CD4-positive, alpha-beta T cell treated with Interleukin-21 for 1 hour (primary cell): ENCODE measurements at places on chromosomes 3 and 15.

GRCh38 chr3:50372349-50372748, 13.0 kb upstream of the TMEM115 start:
- DNase-seq = no peak

GRCh38 chr3:150538324-150539208, 7.7 kb downstream of the SERP1 start:
- DNase-seq = no peak

DNA sequence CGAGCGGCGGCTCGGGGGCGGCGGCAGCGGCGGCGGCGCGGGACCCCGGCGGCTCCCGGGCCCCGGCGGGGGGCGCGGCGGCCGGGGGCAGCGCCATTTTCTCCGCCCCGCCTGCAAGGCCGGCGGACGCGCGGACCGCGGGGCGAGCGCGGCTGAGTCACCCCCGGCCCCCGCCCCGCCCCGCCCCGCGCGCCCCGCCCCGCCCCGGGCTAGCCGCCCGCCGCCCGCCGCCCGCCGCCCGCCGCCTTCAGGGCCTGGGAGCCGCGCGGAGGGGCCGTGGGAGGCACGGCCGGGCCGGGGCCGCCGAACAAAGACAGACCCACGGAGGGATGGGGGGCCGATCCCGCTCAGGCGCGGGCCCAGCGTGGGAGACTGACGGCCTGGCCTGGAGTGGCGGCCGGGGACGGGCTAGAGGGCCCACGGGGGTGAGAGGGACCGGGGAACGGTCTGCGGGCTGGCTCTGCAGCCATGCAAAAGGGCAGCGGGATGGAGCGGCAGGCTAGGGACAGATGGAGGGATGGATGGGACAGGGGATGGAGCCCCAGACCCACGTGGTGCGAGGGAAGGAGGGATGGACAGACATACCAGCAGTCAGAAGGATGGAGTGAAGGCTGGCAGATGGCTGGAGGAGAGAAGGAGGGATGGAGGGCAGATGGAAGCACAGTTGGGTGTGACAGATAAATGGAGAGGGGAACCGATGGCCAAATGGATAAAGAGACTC, at the start of gene EIF4E3:
EIF4E3 (minus strand) TSS at position 132 of the 721 bp plus-strand sequence; CDS start at position 97, 35 bp downstream.
- peak; percentile 37 for DNase-seq

- no peak for DNase-seq
These were observed 256.4 kb upstream of the MCTP2 start for GRCh38 chr15:93974804-93975481.

DNA sequence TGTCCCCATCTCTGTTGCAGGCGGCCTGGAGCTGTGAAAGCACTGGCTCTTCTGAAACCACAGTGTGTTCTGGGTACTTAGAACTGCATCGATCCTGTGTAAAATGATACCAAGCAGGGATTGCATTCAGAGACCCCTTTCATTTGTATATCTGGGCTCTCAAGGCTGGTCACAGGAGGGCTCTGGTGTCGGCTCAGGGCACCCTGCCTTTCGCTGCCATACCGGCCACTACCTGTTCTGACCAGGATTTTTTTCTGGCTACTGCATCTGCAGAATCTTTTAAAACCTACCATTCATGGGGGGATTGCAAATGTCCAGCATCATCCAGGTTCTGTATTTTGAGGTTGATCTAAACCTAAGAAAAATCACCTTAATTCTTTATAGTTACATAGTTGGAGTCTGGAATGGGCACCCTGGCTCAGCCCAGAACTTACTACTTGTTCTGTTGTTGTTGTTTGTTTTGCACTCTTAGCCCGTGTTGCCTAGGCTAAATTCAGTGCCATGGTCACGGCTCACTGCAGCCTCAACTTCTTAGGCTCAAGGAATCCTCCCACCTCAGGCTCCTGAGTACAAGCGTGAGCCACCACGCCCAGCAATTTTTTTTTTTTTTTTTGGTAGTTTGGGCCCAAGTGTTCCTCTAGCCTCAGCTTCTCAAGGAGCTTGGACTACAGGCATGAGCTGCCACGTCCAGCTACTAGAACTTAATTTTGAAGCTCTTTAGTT, 52.7 kb downstream of the TRIM71 start:
- no peak for DNase-seq
